ENCODE measurements at places on chromosomes 6 and 20.

- DNase-seq = no peak
Observed at GRCh38 chr6:45758787-45759471, 256.7 kb downstream of the CLIC5 start.

GRCh38 chr6:116572162-116572561 is 858 bp downstream of the RWDD1 start:
- DNase-seq = no peak

DNA sequence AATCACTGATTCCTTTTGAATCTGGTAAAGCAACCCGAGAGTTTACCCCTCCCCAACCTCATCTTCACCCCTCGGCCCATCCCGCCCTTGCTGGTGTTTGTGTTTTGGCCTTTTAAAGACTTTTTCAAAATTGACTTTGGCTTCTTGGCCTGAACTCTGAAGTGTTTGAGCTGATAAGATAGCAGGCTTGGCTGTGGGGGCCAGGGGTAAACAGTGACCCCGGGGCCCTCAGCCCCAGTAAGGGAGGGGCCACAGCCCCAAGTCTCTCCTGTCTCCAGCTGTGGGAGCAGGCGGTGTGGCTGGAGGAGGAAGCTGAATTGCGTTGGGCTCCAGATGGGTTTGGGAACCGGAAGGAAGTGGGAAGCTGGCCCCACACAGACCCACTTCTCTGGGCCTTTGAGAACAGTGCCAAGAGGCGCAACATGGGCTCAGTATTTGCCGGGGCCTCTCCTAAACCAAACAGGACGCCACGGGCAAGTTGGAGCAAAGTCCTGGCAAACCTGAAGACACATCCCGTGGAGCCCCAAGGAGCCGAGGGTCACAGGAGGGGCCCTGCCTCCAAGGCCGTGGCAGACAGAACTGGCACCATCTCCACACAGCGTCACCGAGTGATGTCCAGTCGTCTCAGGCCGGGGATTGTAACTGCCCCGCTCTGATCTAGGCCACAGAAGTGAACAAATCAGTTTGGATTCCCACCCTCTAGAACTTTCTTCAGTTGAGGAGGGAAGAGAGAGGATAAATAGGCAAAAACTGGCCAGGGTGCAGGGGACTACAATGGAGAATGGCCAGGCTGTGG is 54.3 kb upstream of the PTPN1 start:
- no peak for DNase-seq

- no peak for DNase-seq
Observed at GRCh38 chr6:152462716-152463115, 174.4 kb downstream of the SYNE1 start.

DNA sequence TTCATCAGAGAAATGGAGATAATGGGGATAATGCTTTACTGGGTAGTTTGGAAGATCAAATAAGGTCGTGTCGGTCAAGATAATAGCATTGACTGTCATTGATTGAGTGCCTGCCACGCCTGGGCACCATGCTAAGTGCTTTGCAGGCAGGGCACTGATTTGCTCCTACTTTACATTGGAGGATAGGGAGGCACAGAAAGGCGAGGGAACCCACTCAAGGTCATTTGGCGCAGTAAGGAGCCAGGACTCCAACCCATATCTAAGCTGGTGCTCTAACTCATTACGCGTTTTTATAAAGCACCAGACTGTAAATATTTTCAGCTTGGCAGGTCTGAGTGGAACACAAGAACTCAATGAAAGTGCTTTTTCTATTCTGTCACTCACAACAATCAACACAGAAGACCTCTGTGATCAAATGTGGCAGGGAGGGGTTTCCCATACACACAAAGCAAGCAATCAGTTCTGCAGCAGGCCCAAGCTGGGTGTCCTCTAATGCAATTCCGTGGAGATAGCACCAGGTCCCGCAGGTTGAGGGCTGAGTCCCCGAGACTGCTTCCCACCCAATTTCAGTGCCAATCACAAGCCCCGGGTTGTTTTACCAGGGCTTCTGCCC is 373.6 kb downstream of the CDH26 start:
- DNase-seq = no peak

DNA sequence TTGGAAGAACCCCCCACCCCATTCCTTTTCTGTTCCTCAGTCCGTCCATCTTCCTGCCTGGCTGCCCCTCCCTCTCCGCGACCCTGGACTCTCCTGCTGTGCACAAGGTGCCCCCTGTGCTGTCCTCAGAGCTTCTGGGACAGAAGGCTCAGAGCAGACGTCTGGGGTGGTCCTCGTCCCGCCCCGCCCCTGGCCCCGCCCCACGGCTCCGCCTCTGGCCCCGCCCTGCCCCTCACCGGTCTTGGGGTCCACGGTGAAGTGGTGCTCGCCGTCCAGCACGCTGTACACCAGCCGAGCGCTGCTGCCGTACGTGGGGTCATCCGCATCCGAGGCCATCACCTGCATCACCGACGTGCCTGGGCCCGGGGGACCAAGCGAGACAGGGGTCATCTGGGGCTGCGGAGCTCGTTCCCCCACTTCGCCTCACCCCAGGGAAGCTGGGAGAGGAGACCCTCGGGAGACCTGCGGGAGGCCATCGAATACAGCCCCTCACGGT is 81.0 kb downstream of the CDH22 start:
- no peak for DNase-seq

GRCh38 chr20:34794006-34794585 is 31.4 kb downstream of the NCOA6 start:
- DNase-seq = no peak

- no peak for DNase-seq
Observed at GRCh38 chr6:52065621-52066020, 21.8 kb downstream of the PKHD1 start.

DNA sequence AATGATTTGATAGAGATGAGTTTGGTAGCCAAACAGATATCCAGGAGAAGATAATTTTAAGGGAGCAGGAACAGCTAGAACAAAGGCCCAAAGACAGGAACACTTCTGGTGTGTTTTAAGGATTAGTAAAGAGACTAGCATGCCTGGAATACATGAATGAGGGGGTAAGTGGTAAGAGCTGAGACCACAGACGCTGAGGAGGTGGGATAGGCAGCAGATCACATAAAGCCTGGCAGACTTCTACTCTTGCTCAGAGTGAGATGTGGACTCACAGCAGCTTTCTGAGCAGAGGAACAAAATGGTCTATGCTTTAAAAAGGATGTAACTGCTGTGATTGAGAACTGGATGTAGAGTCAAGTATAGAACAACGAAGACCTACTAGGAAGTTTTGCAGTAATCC is 100.1 kb downstream of the EPHA7 start:
- no peak for DNase-seq

DNA sequence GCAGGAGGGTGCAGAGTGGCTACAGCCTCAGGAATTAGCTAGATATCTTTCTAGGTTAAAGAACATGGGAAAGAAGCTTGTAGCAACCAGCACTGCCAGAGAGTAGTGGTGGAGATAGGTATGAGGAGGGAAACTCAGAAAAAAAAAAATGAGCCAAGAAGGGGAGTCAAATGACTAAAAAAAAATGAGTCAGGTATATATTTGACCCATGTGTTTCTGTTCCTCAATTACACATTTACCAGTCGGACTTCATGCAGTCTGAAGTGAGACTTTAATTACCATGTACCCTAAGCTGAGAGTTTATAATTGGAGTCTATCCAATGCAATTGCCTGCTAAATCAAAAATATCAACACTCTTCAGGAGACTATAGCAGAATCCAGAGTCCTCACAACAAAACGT is 964.6 kb downstream of the HACE1 start:
- DNase-seq = no peak

GRCh38 chr20:35091816-35092523 is 637 bp downstream of the TRPC4AP start:
- no peak for DNase-seq

DNA sequence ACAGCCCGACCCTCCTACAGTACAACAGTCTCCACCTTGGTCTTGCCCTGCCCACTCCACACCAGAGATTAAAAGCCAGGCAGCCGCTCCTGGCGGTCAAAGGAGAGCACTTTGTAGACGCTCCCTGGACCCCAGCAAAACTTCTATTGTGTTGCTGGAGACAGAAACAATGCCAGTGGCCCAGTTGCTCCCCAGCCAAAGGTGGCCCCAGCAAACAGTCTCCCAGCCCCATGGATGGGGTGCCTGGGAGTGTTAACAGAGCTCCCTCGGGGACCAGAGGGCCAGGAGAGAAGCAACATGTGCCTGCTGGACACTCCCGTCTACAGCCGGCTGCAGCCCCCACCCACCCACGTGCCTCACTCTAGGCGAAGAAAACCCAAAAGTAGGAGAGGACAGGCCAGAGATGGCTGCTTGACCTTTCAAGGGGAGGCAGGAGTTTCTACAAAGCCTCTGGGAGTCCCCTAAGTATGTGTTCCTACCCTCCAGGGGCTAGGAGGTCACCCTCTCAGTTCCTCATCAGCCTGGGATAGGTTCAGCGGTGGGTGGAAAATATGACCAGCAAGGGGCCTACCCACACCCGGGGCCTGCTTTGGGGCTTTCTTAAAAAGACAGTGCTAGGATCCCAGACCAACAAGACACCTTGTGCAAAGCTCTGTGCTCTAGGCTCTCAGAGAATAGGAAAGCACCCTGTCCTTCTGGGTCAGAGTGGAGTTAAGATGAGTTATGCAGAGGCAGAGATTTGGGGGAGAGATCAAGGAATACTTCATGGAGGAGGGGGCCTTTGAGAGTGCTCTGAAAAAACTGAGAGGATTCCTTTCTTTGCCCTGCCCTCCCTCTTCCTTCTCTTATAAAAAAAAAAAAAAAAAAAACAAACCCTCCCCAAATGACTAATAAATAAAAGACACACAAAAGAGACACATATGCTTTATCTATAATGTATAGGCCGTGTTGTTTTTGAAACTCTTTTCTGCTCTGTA is 19.0 kb upstream of the PREX1 start:
- DNase-seq = no peak

DNA sequence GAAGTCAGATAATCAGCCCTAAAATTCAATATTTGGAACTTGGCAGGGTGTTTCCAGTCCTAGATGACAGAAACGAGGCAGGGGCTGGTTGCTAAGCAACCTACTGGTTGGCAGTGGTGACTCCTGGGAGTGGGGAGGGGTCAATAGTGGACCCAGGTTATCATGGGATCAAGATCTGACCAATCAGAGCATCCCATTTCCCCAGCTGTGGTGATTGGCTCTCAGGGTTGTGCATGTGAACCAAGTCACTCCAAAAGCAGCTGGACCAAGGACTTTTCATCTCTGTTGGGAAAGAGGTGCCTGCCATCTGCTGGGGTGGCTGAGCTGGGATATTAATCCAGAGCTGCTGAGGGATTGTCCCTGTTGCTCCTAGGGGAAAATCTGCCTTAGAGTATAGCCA is 253.4 kb downstream of the PREX1 start:
- DNase-seq = no peak

DNA sequence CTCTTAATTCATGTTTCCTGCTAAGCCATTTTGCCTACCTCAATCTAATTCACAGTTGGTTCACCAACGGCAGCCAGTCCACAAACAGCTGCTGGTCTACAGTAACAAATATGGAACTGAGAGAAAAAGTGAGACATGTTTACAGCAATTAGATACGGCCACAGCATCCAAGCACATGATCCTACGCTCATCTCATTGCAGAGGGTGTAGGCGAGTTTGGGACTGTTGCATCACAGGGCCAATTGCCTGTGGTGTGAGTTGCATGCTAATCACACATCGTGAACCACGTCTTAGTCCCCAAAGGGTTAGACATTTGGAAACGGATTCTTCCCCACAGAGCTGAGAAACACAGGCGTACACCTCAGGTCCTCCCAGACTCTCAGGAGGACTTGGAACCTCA is 166.9 kb downstream of the EYA2 start:
- DNase-seq = no peak

DNA sequence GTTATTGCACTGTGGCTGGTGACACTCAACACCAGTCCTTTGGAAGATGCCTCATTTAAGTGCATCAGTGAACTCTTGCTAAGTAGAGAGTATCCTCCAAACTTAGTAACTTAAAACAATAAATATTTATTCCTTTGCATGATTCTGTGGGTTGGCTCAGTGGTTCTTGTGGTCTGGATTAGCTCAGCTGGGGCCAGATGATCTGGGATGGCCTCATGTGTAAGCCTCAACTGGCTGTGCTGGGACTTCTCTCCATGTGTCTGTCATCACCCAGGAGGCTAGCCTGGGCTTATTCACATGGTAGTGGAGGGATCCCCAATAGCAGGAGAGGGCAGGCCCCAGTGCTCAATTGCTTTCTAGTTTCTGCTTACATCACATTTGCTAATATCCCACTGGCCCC is 8.3 kb downstream of the LRRN4 start:
- DNase-seq = no peak

DNA sequence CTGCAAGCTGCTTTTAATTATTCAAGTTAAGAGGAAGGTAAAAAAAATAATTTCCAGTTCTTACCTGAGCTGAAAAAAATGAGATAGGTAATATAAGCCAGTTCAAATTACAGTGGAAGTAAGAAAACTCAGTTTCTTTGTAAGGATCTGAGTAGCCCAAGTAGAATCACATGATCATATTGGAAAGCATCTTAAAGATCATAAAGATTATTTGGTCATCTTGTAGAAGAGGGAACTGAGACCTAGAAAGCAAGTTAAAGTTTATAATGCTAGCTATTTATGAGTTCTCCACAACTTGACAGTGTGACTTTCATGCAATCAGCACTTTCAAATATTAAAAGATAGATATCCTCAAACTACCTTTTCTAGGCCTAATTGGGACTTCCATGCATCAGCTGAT is 80.5 kb downstream of the FARS2 start:
- DNase-seq = no peak

GRCh38 chr6:141719476-141719875 is 413.2 kb upstream of the GJE1 start:
- no peak for DNase-seq

- no peak for DNase-seq
Observed at GRCh38 chr6:93779086-93779841, 359.9 kb upstream of the EPHA7 start.

GRCh38 chr6:2426561-2427340 is 181.3 kb upstream of the GMDS start:
- DNase-seq = no peak

DNA sequence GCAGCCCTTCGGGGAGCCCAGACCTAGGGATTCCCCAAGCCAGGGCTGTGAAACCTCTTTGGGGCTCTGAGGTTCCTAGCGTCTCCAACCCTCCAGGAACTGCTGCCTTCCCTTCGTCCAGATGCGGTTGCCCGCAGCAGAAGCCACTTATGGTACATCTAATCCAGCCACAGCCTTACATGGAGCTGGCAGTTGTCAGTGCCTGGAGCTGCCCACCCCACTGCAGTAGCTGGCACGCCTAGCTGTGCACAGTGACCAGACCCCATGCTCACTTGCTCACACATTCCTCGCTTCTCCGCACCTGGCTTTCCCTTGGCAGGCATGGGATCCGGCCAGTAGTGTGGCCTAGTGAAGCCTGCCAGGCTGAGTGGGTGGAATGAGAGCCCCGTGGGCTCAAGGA is 547.6 kb downstream of the TBC1D32 start:
- DNase-seq = no peak

GRCh38 chr6:123529843-123530242 is 106.9 kb downstream of the TRDN start:
- DNase-seq = no peak

- no peak for DNase-seq
Observed at GRCh38 chr6:6922166-6922565, 185.6 kb upstream of the RREB1 start.

- no peak for DNase-seq
Observed at GRCh38 chr20:25294459-25295385, 46.8 kb downstream of the PYGB start.
